ENCODE measurements at places on chromosomes 7 and 10.

DNA sequence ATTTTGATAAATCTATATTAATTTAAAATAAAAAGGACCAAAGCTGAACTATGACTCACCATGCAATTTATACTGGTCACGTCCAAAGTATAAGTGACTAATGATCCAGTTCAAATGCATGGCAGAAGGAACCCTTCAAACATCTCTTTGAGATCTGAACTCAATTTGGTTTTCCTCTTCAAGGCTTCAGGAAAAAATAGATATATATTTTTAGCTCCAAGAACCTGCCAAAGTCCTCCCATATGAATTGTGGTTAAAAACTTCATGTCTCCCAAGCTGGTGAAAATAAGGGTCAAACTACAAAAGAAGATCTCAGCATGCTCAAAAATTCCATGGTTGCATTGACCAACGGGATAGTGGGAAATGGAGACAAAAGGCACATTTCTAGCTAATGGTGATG lies 34.6 kb upstream of the PDE1C start:
- no peak for DNase-seq

- DNase-seq, result no peak
Measured at GRCh38 chr10:93106631-93107072, 33.0 kb downstream of the CYP26A1 start.

DNA sequence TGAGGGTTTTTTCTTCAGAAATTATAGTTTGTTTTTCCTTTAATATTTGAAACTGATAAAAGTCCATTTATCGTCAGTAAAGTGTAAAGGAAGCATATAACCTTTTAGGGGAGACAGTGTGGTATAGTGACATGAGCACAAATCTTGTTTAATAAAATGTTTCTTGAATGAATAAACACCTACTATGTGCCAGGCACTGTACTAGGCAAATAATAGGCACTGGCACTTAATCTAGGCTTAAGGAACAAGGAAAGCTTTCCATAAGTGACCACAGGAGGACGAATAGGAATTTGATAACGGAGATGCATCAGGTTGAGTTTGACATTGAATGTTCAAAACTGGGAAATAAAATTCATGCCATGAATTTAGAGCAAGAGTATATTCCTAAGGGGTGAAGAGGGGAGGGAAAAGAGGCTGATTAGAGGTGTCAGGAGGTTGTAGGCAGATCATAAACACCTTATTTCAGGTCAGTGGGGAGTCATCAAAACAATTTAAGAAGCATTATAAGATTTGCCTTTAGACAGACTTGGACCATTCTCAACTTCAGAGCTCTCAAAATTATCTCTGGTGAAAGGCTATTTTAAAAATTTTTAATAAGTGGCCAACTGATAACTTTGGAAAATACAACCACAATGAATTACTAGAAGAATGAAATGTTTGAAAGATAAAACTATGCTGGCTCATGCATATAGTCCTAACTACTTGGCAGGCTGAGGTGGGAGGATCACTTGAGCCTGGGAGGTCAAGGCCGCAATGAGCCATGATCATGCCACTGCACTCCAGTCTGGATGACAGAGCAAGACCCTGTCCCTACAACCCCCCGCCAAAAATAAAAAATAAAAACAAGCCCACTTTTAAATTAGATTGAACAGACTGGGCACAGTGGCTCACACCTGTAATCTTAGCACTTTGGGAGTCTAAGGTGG lies 22.4 kb downstream of the RALA start:
- no peak for DNase-seq

- no peak for DNase-seq
Measured at GRCh38 chr10:128863411-128863810, 603.6 kb upstream of the MGMT start.

DNA sequence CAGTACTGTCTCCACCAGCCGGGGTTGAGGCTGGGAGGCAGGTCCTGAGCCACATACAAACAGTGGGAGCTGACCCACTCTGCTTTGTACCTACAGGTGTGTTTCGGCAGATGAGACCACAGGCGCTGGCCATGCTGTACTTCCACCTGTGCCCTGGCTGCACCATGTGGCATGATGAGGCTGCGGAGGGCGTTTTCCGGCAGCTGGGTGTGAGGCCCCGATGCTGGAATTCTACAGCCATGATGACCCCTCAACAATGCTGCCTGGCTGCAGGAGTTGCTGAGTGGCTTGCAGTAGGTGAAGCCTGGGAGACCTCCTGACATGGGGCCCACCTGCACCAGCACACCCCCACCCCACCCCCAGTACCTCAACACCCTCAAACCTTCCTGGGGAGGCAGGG lies 18.0 kb downstream of the IMPDH1 start:
- DNase-seq, result no peak

DNA sequence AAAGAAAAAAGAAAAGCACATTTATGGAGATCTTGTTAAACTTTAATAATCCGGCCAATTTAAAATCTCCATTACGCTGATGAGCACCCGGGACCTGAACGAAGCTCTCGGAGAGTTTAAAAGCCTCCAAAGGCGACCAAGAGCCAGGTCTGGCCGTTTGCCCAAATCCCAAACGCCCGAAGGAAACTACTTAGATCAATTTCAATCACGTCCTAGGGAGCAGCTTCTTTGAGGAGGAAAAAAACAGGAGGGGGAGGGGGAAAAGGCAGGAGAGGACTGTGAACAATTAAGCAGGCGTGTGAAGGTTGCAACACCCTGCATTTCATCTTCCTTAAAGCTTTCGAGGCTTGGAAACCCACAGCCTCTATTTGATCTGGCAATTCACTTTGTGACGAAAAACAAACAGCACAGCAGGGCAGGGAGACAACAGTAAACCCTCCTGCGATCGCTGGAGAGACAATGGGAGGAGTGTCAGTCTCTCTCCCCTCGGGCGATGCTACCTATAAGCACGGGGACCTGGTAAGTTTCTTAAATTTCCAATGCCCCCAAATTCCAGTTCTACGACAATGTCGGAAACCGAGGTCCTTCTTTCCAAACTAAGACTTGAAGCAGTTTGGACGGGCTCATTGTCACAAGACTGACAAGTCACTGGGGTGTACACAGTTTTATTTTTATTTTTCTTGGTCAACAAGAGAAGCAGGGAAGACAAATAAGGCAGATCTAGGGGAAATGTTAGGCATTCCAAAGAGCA lies 1.2 kb downstream of the KLF6 start:
- DNase-seq, result peak; percentile 64

- no peak for DNase-seq
Measured at GRCh38 chr7:70997261-70997660, 134.7 kb upstream of the GALNT17 start.

GRCh38 chr10:132559538-132559937 lies 22.0 kb downstream of the INPP5A start:
- no peak for DNase-seq

Data from OCI-M1 (cell line).